ENCODE measurements at places on chromosomes 2 and 18.

GRCh38 chr18:23650968-23651927 lies 11.5 kb downstream of the ANKRD29 start:
- no peak for DNase-seq

GRCh38 chr18:74595431-74595830 lies 2.2 kb upstream of the ZNF407 start:
- DNase-seq, result no peak

- no peak for DNase-seq
Observed at GRCh38 chr2:235463893-235464292, 29.9 kb upstream of the AGAP1 start.

DNA sequence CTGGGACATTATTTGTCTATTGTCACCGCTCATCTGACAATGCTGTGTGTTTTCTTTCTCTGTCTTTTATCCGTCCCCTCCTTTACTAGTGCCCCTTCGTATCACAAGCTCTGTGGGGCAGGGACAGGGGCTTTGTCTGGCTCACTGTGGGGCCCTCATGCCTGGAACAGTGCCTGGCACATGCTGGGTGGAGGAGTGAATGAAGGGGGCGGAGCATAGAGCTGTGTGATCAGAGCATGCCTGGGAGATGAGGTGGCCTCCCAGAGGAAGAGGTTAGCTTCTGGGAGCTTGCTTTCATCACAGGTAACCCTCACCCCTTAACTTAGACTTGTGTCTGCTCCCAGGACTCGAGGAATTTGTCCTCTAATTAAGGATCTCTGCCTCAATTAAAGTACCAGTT lies 16.4 kb downstream of the MTCL1 start:
- no peak for DNase-seq

- no peak for DNase-seq
Observed at GRCh38 chr2:99279969-99280695, 20.9 kb downstream of the LYG1 start.

All from DMS 273 treated with DMSO at 0.1 percent for 48 hours (cell line).